ENCODE measurements at places on chromosomes 3 and 15.

DNA sequence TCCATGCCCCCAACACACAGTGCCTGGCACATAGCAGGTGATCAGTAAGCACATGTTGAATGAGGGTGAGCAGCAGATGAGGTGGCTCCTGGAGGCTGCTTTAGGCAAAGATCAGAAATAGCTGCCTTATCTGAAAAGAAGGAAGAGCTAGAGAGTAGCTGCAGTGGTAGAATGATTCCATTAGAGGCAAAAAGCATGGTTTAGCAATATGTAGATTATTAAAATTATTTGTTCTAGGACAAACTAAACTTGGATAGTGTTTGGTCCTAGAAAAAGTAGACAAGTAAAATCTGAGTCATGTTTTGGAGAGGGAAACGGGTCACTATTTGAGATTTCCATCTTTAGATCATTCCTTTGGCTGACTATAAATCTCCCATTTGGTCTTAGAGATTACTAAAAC lies 32.1 kb downstream of the KIF7 start:
- DNase-seq = no peak

DNA sequence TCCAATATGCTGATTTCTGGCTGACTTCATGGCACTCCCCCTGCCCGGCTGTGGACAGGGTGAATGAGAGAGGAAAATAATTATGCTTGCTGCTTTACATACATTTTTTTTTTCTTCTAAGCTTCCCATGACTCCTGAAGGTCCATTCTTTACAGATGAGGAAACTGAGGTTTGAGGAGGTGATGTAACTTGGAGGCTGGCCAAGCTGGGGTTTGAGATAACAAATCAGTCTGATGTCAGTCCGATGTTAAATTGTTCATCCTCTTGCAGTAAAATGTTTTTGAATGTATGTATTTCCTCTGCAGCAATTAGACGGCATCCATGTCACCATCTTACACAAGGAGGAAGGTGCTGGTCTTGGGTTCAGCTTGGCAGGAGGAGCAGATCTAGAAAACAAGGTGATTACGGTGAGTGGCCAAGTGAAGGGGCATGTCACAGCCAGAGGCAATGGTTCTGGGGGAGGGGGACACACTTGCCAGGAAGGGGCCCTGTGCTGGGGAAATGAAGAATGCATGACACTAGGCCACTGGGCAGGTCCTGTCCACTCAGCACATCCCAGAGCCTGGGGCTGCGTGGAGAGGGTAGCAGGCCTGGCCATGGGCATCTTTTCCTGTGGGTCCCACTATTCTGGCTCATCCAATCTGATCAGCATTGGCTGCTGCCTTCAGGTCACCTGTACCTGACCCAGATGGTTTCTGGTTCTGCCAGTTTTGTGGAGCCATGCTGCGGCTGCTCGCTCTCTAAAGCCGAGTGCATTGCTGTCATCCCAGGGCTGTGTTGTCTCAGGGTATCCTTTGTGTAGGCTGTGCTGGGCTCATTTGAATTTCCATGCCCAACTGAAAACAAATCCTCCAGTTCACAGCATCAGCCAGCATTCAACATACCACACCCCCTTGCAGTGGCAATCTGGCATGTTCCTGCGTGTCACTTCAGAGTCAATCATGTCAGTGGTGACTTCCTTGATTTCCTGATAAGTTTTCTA lies 20.4 kb downstream of the STARD5 start:
- no peak for DNase-seq

DNA sequence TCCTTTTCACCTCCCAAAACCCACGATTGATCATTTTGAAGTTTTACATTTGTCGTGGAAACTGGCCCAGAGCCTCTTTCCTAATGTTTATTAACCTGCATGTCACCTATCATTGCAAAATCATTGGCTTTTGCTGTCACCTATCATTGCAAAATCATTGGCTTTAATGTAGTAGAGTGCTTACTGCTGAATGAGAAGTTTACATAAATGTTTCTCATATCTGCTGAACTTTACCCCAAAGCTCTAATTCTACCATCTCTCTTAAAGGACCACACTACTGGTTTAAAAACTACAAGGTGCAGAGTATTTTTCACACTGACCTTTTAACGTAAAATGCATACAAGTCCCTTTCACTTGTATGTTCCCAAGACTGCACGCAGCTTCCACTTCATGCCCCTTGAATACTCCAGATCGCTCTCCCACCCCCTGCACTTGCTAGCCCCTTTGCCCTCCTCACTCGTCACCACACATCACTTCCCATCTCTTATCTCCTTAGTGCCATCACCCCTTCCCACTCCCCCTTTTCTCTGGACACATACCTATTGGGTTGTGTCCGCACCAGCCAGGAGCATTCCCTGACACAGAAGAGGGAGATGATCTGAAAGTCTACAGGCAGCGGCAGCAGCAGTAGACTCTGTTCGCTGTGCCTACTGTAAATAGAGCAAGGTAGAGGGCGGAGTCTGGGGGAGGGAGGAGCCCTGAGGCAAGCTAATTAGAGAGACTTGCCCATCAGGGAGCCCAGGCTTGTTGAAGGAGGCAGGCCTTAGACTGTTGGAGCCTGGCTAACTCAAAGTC lies 30.2 kb upstream of the ATOSA start:
- peak; percentile 12 for DNase-seq

- peak; percentile 78 for DNase-seq
These were observed 83.9 kb downstream of the CHSY1 start for GRCh38 chr15:101167753-101168462.

DNA sequence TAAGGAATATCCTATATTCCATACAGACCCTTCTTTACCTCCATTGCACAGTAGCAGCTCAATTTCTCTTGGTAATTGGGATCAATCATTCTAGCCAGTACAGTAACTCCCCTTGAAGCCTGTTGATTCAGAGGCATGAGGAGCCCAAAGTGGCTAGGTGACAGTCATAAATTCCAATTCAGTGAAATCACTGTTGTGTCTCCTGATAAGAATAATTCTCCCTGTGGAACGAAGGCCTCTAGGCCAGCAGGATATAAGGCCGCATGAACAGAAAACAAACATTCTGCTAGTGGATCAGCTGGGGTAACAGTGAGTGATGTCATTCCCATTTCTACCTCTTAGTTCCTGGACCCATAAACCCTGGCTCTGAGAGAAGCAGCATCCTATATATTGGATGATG lies 696.3 kb downstream of the NR2F2 start:
- DNase-seq = no peak

- DNase-seq = no peak
These were observed 242.1 kb upstream of the TLE3 start for GRCh38 chr15:70339571-70340493.

- DNase-seq = no peak
These were observed 214.2 kb upstream of the PROK2 start for GRCh38 chr3:71998995-71999673.

- DNase-seq = no peak
These were observed 273.1 kb downstream of the FOXP1 start for GRCh38 chr3:71310359-71310979.

DNA sequence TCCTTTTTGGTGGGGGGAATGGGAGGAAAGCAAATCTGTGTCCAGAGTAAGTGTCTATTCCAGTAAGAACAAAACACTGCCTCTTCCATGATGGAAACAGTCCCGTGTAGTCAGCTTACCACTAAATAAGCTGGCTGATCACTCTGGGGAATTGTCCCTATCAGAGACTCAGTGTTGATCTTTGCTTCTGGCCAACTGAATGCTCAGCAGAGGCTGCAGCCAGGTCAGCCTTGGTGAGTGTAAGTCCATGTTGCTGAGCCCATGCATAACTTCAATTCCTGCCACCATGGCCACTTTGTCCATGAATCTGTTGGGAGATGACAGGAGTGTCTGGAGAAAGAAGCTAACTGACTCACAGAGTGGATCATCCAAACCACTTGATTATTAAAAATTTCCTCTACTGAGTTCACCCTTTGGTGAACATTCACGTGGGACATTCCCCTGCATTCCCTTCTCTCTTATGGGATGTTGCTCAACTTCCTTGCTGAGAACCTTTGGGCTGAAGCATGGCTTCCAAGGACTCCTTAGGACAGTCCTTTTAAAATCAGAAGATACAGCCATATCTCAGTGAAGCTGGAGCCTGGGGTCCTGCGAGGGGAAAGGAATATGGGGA lies 33.9 kb upstream of the XCR1 start:
- DNase-seq = no peak

GRCh38 chr3:12157026-12157425 lies 1.7 kb downstream of the TIMP4 start:
- no peak for DNase-seq

DNA sequence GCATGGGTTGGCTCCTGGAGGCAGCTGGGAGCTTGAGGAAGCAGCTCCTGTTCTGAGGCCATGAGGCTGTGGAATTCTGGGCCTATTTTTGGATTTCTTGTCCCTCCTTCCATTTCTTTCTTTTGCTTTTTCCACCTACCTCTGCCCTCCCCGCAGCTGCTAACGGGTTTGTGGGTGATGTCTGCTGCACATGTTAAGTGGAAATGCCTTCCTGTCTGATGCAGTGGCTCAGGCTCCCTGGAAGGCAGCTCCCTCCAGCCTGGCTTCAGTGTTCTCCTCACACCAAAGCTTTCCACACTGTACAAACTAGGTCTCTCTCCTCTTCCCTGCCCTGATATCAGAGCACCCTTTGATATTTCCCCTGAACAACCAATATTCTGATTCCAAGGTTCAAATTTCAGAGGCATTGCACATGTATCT lies 33.8 kb upstream of the ESYT3 start:
- no peak for DNase-seq

DNA sequence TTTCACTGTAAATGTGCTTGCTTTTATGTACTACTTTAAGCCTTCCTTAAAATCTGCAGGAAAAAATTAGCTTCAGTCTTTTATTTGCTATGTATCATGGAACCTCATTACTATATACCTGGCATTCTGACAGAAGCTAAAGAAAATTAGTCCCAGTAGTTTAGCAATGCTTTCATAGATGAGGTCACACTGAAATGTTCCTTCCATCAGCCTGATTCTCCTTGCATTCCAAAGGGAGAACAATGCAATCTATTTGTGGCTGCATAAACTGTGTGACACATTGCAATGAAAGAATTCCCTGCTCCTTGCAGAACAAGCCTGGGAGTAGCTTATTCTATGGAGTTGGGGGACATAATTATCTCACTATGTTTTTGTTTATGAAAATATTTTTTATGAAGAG lies 691.5 kb upstream of the ARPP21 start:
- no peak for DNase-seq

DNA sequence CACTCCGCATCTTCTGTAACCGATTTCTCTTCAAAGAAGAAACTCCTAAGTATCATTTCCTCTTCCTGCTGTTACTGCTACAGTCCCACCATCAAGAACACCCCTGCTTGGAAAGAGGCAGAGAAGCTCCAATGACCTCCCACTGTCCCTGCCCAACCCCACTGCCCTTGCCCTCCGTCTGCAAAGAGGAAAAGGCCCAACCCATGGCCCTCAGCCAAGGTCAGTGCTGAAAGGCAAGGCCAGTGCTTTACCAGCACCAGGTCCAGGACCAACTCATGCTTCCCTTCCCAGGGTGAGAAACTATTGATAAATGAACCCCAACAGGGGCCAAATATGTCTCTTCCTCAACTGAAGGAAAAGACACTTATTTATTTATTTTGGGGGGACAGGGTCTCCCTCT lies 22.5 kb downstream of the FAM240A start:
- no peak for DNase-seq

- no peak for DNase-seq
These were observed 103.1 kb upstream of the UNC13C start for GRCh38 chr15:53875139-53875538.

DNA sequence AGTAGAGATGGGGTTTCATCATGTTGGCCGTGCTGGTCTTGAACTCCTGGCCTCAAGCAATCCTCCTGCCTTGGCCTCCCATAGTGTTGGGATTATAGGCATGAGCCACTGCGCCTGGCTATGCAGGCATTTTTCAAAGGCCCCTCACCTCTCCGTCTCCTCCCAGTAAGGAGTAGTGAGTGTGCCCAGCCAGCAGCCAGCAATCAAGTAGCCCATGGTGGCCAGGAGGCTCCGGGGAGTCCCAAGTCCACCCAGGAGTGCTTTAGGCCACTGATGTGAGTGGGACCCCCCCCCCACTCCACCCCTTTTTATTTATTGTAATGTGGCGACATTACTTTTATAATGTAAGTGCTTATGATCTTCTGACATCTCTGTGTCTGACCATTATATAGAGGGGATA lies 8.1 kb downstream of the ISG20 start:
- no peak for DNase-seq

GRCh38 chr3:128598884-128599664 lies 51.5 kb downstream of the RPN1 start:
- no peak for DNase-seq

DNA sequence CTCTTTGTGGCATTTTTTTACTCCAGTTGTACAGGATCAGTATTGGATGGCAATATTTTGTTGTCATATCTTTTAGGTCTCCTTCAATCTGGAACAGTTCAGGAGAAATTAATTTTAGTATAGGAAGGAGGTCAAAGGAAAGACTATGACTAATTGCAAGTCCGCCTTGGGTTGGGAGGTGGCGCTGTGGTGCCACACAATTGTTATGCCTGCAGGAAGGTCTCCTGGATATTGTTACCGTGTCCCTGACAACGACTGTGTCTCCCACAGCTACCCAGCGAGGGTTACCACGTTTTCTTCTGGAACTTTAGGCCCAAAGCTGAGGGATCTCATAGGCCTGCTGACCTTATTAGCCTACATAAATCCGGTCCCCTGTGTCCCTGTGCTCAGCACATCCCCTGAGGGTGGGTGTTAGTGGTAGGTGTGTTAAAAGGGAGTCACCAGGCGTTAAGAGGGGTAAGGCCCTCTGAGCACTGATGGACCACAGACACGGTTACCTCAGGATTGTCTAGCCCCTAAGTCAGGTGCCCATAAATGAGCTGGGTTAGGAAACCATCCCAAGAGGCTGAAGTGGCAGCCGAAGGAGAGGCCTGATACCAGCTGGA lies 31.5 kb downstream of the KCNAB1 start:
- peak; percentile 60 for DNase-seq

DNA sequence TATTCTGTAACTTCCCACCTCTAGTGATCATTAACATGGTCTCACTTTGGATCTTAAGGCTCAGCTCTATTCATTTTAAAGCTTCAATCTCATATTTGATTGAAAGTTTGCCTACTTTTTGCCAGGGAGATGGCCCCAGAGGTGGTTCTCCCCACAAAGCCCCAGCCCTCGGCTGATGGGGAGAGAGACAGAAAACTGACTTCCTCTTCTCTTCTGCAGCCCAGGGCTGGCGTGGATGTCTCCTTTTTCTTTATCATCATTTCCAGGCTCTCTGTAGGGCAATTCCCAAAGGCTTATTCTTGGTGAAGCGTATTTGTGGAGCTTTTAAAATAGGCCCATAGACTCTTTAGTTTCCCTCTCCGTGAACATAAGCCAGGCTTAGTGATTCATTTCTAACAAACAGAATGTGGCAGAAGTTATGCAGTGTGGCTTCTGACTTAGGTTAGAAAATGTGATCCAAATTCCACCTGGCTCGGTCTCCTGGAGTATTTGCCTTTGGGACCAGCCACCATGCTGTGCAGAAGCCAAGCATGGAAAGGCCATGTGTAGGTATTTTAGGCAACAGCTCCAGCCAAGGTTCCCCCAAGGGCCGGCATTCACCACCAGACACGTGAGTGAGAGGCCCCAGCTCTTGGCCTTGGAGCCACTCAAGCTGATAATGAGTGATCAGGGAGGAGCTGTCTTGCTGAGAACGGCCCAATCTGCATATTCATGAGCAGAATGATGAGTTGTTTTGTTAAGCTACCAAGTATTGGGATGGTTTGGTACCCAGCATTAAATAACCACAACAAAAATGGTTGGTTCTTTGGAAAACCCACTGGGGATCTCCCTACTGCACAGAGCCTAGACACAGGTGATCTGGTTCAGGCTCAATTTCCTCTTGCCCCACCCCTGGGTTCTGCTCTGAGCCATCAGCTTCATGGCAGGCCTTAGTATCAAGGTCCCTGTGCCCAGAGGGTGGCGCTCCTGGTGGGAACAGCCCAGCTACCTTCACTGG lies 353.2 kb upstream of the PROK2 start:
- peak; percentile 47 for DNase-seq

Data from stimulated activated naive CD8-positive, alpha-beta T cell treated with anti-CD3 and anti-CD28 coated beads, Interleukin-15, Interleukin-2, amounts not matched to agents 100 U/mL and 50 U/mL, for 24 hours (primary cell).